Mucosa of gallbladder (tissue), 1 donor: ENCODE measurements at places on chromosomes 5 and 9. TPM values are rescaled to one million over a fixed set of nuclear protein-coding genes. Genes with fewer than 3 reads are reported as not detected.

DNA sequence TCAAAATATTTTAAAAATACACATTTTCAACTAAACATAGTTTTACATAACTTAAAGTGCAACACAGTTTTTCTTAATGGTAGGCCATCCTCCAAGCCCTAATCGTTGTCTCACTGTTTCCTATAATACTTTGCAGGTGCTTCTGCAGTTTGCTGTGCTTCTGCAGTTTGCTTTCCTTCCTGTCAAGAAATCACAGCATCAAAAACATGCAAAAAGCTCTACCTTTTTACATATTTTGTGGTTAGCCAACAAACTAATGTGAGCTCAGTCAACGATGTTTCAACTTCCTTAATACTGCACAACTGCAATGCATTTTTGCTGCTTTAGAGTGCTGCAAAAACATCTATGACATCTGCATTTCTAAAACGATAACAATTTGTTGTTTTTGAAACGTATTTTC, 25.2 kb downstream of the EMB start:
- no peak for DNase-seq

- DNase-seq: no peak
These were observed 43.6 kb downstream of the NACC2 start for GRCh38 chr9:136051453-136051836.

DNA sequence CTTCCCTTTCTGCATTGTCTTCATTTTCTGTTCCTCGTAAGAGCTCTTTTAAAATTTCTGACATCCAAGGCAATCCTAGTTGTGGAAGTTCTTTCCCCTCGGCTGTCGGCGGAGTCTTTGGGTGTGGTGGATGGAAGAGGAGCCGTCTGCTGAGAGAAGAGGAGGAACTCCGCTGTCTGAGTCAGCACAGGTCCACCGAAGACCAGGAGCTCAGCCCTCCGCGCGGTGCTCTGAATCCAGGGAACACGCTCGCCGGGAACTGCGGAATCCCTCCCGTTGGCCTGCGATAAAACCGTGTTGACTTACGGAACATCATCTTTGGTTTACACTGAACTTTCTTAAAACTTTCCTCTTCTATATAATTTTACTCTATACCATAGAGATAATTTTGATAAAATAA, 100.7 kb upstream of the IRX4 start:
- peak; percentile 2 for DNase-seq

- DNase-seq: no peak
These were observed 493.1 kb downstream of the ZNF608 start for GRCh38 chr5:124253203-124253810.

DNA sequence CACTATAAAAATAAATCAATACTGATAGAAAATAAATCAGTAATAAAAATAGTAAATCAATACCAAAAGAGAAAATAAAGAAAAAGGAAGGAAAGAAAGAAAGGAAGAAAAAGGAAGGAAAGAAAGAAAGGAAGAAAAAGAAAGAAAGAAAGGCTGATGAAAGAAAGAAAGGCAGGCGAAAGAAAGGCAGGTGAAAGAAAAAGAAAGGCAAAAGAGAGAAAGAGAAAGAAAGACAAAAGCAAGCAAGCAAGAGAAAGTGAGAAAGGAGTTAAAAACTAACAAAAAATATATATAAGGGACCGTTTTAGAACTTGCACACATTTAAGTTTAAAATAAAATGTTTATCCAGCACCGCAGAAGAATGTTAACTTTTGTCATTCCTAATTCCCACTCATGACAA, 116.0 kb downstream of the SVEP1 start:
- no peak for DNase-seq

TLR4 gene
- total RNA-seq: 9.8 TPM

SH3PXD2B gene
- total RNA-seq: 30.6 TPM

SAPCD2 gene
- total RNA-seq: 2.4 TPM
